ENCODE measurements at places on chromosomes 6 and 20. TPM values are rescaled to one million over a fixed set of nuclear protein-coding genes. Genes with fewer than 3 reads are reported as not detected.

DNA sequence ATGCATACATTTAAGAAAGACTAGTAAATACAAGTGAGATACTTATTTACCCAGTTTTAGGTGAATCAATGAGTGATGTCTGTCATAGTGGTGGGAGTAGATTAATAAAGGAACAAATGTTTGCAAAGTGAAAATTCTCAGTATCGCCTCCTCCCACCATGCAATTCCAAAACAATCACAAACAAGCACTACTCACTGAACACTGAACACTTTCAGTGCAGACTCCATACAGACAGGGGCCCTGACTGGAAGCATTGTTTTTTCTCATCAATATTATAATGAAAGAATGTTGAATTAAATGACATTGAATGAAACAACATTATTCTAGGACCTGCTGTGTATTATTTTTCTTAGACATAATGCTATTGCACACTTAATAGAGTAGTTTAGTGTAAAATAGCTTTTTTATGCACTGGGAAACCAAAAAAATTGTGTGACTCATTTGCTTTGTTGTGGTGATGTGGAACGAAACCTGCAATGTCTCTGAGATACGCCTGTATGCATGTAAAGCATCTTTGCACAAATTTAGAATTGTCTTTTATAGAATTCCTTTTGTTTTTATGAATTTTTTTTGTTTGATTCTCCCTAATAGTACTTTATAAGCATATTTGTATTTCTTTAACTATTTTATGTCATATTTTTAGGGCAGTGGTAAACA is 317.5 kb downstream of the UTRN start:
- H3K27ac ChIP-seq: no peak overlapping the region
- peaks cover 30% of the 10 kb centered on the region for H3K36me3 ChIP-seq
- no peak overlapping the region for H3K4me3 ChIP-seq
- no peaks in the 10 kb centered on the region for H3K27me3 ChIP-seq
- peaks cover 4% of the 10 kb centered on the region for H3K4me1 ChIP-seq

- H3K36me3 ChIP-seq: no peaks in the 10 kb centered on the region
- H3K27me3 ChIP-seq: no peaks in the 10 kb centered on the region
- DNase-seq: no peak
- no peaks in the 10 kb centered on the region for H3K4me1 ChIP-seq
Observed at GRCh38 chr6:68915586-68915985, 280.5 kb downstream of the ADGRB3 start.

TAF11 gene
- 37.4 TPM for total RNA-seq

DNA sequence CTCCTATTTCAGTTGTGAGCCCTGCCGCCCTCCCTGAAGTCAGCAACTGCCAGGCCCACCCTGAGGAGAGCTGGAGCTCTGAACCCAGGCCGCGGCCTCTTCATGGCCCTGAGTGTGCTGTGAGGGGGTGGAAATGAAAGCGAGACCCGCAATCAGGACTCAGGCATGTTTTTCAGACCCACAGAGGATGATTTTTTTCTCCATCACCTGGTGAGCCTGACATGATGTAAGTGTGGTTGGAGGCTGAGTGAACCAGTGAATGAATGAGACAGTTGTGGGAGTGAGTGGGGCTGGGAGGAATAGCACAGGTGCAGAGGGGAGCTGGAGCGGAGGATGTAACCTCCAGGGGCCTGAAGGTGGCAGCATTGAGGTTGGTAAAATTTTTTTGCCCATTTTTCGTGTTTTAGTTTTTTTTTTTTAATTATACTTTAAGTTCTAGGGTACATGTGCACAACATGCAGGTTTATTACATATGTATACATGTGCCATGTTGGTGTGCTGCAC is 18.3 kb downstream of the RAET1L start:
- no peak for DNase-seq
- peaks cover 67% of the 10 kb centered on the region for H3K27me3 ChIP-seq
- no peak overlapping the region for H3K27ac ChIP-seq
- H3K36me3 ChIP-seq: no peaks in the 10 kb centered on the region
- peaks cover 3% of the 10 kb centered on the region for H3K4me1 ChIP-seq
- peak overlapping the region; percentile 7 for H3K4me3 ChIP-seq

GRCh38 chr6:73538116-73538779 is 17.4 kb upstream of the EEF1A1 start:
- no peak overlapping the region for H3K4me3 ChIP-seq
- no peak overlapping the region for H3K27ac ChIP-seq
- no peaks in the 10 kb centered on the region for H3K4me1 ChIP-seq
- no peaks in the 10 kb centered on the region for H3K36me3 ChIP-seq

ADAM33 gene
- 0.47 TPM for total RNA-seq

- no peak overlapping the region for H3K27ac ChIP-seq
- no peak overlapping the region for H3K4me3 ChIP-seq
- no peaks in the 10 kb centered on the region for H3K4me1 ChIP-seq
- DNase-seq: no peak
- peaks cover 2% of the 10 kb centered on the region for H3K36me3 ChIP-seq
Observed at GRCh38 chr6:68279793-68280557, 355.1 kb upstream of the ADGRB3 start.

DNA sequence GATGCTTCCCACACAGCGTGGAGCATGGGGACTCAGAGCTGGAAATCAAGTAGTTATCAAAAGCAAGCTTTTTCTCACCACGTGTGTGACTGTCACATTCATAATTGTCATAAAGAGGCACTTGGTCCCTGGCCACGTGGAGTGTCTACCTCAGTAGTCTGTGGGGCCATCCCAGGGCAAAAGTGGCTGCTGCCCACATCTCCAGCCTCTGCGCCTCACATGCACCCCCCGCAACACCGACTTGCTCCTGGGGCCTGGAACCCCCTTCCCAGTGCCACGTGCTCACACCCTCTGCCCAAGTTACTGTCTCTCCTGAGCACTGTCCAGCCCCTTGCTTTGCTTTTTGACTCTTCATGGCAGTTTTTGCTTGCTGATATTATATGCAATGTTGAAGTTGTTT is 133.2 kb upstream of the SNX9 start:
- no peaks in the 10 kb centered on the region for H3K36me3 ChIP-seq
- H3K27ac ChIP-seq: no peak overlapping the region
- peaks cover 31% of the 10 kb centered on the region for H3K27me3 ChIP-seq

Data from progenitor cell of endocrine pancreas (in vitro differentiated cells).